Myometrial cell (primary cell): ENCODE measurements at places on chromosomes 2 and 18. TPM values are rescaled to one million over a fixed set of nuclear protein-coding genes. Genes with fewer than 3 reads are reported as not detected.

The TMEM163 gene
- total RNA-seq: not detected in 2 replicates

The KCNIP3 gene
- total RNA-seq: 4.6 and 11.0 TPM in 2 replicates

The UPP2 gene
- not detected in 2 replicates for total RNA-seq

The COLEC12 gene
- 0.18 and 0.29 TPM in 2 replicates for total RNA-seq

The GNAL gene
- 0.29 TPM in 1 of 2 replicates, not detected in the other for total RNA-seq

The KCNG2 gene
- total RNA-seq: 1.2 and 3.0 TPM in 2 replicates

The AGXT gene
- not detected in 2 replicates for total RNA-seq

The GALNT14 gene
- total RNA-seq: 0.18 and 0.29 TPM in 2 replicates

The PAIP2B gene
- 0.71 and 0.86 TPM in 2 replicates for total RNA-seq

The ANKRD30BL gene
- total RNA-seq: not detected in 2 replicates

The ASB18 gene
- not detected in 2 replicates for total RNA-seq

The CD8B2 gene
- total RNA-seq: not detected in 2 replicates

The CFAP65 gene
- not detected in 2 replicates for total RNA-seq

The TTC27 gene
- 19.9 and 25.0 TPM in 2 replicates for total RNA-seq

The DNAH6 gene
- total RNA-seq: 0.29 and 0.35 TPM in 2 replicates

The RPRM gene
- total RNA-seq: not detected in 2 replicates

The LINC00305 gene
- not detected in 2 replicates for total RNA-seq

The MEIS1 gene
- total RNA-seq: 45.6 and 55.5 TPM in 2 replicates

The XIRP2 gene
- not detected in 2 replicates for total RNA-seq

The SLC19A3 gene
- total RNA-seq: not detected in 2 replicates

The CFAP221 gene
- total RNA-seq: under 0.01 TPM in 1 of 2 replicates, not detected in the other

The PAX8 gene
- 0.18 and 0.86 TPM in 2 replicates for total RNA-seq

The SIX3 gene
- total RNA-seq: not detected in 2 replicates

The LYPD6 gene
- total RNA-seq: 3.2 and 4.3 TPM in 2 replicates

The MAB21L4 gene
- total RNA-seq: not detected in 2 replicates

The ERBB4 gene
- total RNA-seq: not detected in 2 replicates

The REG1A gene
- not detected in 2 replicates for total RNA-seq

The NYAP2 gene
- not detected in 2 replicates for total RNA-seq

The GAREM1 gene
- total RNA-seq: 0.89 and 1.7 TPM in 2 replicates

The FAM124B gene
- not detected in 2 replicates for total RNA-seq

The REG3G gene
- not detected in 2 replicates for total RNA-seq

The ZNF2 gene
- 2.8 and 3.5 TPM in 2 replicates for total RNA-seq

The CHRND gene
- total RNA-seq: not detected in 2 replicates

The NDUFS1 gene
- 134 and 179 TPM in 2 replicates for total RNA-seq

The LRRC30 gene
- not detected in 2 replicates for total RNA-seq

The DGKD gene
- 4.8 and 8.9 TPM in 2 replicates for total RNA-seq

The ACTG2 gene
- total RNA-seq: 8.6 and 12.4 TPM in 2 replicates

The C2orf92 gene
- total RNA-seq: 0.35 and 0.58 TPM in 2 replicates

The CREG2 gene
- 0.18 and 0.58 TPM in 2 replicates for total RNA-seq

The ABCG5 gene
- total RNA-seq: not detected in 2 replicates

The ARMC9 gene
- 57.1 and 62.6 TPM in 2 replicates for total RNA-seq

The SNORC gene
- total RNA-seq: under 0.01 and 0.18 TPM in 2 replicates

The CCDC178 gene
- 0.89 and 2.0 TPM in 2 replicates for total RNA-seq

The PFN4 gene
- 1.1 and 2.0 TPM in 2 replicates for total RNA-seq

The ANXA4 gene
- total RNA-seq: 38.8 and 44.4 TPM in 2 replicates

The COMMD1 gene
- total RNA-seq: 61.7 and 83.0 TPM in 2 replicates

The CD8A gene
- total RNA-seq: not detected in 2 replicates

The TOGARAM2 gene
- total RNA-seq: under 0.01 and 0.53 TPM in 2 replicates

The NETO1 gene
- 0.18 and 0.29 TPM in 2 replicates for total RNA-seq

The MPP4 gene
- total RNA-seq: 3.4 and 3.5 TPM in 2 replicates

The DPP10 gene
- not detected in 2 replicates for total RNA-seq

The C1GALT1C1L gene
- 0.86 and 3.9 TPM in 2 replicates for total RNA-seq

The NAB1 gene
- 20.0 and 27.4 TPM in 2 replicates for total RNA-seq

The MERTK gene
- total RNA-seq: not detected in 2 replicates

The SPTBN1 gene
- 114 and 131 TPM in 2 replicates for total RNA-seq

The CNRIP1 gene
- total RNA-seq: 30.8 and 44.7 TPM in 2 replicates
